ENCODE measurements at places on chromosomes 16 and 17.
A peak's percentile ranks its signal among the peaks of the same experiment; 100 is the strongest.

DNA sequence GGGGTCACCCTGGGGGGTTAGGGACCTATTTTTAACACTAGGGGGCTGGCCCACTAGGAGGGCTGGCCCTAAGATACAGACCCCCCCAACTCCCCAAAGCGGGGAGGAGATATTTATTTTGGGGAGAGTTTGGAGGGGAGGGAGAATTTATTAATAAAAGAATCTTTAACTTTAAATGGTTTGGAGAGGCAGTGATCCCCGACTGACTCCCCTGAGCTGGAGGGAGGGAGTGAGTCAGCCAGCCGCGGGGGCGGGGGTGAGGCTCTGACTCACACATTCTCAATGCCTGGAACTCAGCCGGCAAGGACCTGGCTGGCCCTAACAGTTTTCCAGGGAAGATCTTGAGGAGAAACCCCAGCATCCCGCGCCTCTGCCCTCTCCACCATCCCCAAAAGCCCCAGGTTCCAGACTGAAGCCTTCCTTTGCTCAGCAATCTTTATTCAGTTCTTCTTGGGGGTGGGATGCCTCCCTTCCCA is 1.5 kb downstream of the HCFC1R1 start:
- peak; percentile 82 for DNase-seq

GRCh38 chr17:2214929-2215615 is 88.5 kb downstream of the SMG6 start:
- DNase-seq, result no peak

GRCh38 chr17:51245535-51245934 is 14.3 kb downstream of the MBTD1 start:
- no peak for DNase-seq

- no peak for DNase-seq
Measured at GRCh38 chr16:13863075-13863765, 56.7 kb upstream of the ERCC4 start.

GRCh38 chr17:71033336-71033735 is 864.0 kb downstream of the KCNJ2 start:
- no peak for DNase-seq

- DNase-seq, result no peak
Measured at GRCh38 chr17:45784741-45785479, 790 bp downstream of the CRHR1 start.
